ENCODE measurements at places on chromosomes 3 and 15.

- no peak for DNase-seq
Measured at GRCh38 chr3:132628157-132628556, 31.1 kb downstream of the ACKR4 start.

DNA sequence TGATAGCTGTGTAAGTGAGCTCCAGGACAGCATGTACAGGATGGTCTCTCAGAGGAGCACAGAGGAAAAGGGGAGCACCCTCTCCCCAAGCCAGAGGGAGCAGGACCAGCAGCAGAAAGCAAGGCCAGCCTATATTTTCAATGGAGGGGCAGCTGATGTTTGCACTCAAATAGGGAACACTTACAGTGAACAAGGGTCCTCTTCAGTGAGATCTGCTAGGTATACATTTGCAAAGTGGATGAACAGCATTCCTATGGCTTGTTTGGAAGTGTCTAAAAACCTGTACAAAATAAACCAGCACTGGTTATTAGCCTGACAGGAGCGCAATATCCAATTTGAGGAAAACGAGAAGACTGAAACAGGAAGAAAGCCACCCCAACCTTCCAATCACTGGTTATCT is 17.6 kb upstream of the MUSTN1 start:
- no peak for DNase-seq

- DNase-seq = no peak
Measured at GRCh38 chr3:22980346-22980745, 222.8 kb upstream of the UBE2E2 start.

GRCh38 chr3:151226088-151226563 is 23.1 kb upstream of the GPR171 start:
- DNase-seq = no peak

- no peak for DNase-seq
Measured at GRCh38 chr3:197376020-197376419, 77.6 kb upstream of the DLG1 start.

DNA sequence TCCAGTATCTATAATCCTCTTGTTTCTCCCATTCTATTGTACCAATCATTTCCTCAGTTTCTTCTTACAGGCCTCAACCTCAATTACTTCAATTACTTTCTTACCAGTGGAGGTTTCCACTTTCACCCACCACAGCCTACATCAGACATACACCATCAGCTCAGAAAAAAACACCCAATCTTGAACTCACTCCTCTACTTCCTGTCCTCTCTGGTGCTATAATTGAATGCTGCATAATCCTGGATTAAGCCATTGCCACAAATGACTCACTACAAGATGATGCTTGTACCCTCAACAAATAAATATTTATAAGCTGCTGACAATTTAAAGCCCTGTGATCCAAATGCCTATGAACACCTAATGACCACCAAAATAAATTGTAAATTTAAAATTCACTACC is 18.5 kb downstream of the RYK start:
- no peak for DNase-seq

DNA sequence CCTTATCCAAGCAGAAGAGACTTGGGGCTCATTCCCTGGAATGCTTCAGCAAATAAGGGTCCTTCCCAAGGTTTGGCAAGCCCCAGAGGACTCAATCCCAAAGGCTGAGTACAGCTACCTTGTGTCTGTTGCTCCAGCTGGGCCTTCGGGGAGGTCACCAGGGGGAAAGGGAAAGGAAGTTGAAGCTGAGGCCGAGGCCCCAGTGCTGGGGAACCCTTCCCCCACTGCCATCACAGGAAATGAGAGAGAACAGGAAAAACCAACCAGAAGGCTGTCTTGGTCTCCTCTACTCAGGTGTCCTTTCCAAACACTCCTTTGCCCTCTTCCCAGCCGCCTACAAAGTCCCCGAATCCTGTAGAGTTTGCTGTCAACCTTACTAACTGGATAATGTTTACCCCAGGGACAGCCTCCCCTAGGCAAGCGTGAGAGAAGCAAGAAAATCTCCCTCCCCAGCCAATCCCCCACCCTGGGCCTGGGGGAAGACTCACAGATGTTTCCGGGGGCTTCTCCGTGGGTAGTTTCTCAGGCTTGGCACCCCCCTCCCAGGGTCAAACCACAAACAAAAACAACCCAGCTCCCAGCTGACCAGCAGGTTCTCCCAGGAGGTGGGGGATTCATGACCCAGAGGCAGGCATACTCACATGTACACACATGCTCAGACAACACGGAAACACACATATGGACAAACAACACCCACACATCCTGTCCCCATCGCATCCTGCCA is 5.5 kb downstream of the CSRNP1 start:
- DNase-seq = no peak

- DNase-seq = no peak
Measured at GRCh38 chr3:15460891-15461531, 33.6 kb downstream of the EAF1 start.

DNA sequence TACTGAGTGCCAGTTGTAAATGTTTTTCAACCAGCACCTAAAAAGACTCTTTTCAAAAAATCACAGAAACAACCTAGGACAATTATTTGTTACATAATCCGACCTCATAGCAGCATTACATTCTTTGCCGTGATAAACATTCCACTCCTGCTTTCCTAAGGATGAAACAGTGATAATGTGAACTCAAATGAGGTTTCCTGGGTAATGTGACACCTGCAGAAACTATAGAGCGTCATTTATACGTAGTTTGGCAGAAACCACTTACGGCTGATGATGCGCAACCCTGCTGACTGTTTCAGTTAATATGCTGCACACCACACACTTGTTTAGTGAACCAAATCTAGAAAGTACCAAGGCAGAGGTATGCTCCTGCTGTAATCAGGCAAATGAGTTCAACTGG is 55.8 kb downstream of the SEMA6D start:
- no peak for DNase-seq

- no peak for DNase-seq
Measured at GRCh38 chr3:150421799-150422548, 13.9 kb downstream of the TSC22D2 start.

- no peak for DNase-seq
Measured at GRCh38 chr3:38297947-38298711, 16.0 kb downstream of the SLC22A14 start.

DNA sequence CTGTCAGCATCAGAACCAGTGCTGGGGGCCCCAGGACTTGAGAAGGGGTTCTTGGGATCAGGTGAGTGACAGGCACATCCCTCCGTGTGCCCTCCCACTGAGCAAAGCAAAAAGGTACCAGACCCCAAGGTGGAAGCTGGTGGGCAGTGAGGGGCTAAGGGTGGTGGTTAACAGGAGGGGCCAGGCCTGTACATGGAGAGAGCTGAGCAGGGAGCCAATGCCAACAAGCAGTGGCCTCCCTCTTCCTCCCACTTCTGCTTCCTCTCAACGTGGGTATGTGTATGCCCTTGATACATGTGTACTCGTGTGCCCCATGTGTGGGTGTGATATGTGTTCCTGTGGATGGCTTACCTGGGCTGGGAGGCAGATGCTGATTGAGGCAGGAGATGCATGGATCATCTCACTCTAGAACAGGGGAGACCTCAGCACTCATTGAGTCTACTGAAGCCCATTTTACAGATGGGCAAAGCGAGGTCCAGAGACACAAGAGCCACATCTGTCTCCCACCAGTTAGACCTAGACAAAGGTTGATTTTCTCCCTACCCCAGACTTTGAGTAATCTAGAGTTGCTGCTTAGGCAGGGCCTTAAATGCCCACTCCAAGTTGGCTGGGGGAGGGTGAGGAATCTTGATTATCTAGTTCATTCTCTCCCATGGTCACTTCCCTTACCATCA is 945 bp downstream of the VIPR1 start:
- DNase-seq = no peak

- no peak for DNase-seq
Measured at GRCh38 chr3:146195030-146195429, 34.0 kb upstream of the PLOD2 start.

GRCh38 chr3:32111560-32111959 is 5.1 kb downstream of the GPD1L start:
- no peak for DNase-seq

DNA sequence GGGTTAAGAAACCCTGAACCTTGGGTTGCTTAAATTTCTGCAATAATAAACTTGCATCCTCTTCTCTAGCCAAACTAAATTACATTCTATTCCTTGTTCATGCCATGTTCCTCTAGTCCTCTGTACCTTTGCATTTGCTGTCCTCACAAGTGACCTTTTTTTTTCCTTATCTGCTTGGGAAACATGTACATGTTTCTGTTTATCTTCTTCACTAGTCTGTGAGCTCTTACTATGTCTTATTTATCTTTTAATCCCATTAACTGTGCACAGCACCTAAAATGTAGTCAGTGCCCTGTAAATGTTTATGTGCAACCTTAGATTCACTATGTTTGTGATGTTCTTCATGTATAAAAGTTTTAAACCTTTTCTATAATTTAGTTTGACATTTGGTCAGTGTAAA is 61.9 kb downstream of the REC114 start:
- no peak for DNase-seq

- DNase-seq = no peak
Measured at GRCh38 chr15:95664450-95664849, 666.0 kb upstream of the NR2F2 start.

GRCh38 chr15:89374086-89374981 is 39.7 kb upstream of the POLG start:
- DNase-seq = no peak

DNA sequence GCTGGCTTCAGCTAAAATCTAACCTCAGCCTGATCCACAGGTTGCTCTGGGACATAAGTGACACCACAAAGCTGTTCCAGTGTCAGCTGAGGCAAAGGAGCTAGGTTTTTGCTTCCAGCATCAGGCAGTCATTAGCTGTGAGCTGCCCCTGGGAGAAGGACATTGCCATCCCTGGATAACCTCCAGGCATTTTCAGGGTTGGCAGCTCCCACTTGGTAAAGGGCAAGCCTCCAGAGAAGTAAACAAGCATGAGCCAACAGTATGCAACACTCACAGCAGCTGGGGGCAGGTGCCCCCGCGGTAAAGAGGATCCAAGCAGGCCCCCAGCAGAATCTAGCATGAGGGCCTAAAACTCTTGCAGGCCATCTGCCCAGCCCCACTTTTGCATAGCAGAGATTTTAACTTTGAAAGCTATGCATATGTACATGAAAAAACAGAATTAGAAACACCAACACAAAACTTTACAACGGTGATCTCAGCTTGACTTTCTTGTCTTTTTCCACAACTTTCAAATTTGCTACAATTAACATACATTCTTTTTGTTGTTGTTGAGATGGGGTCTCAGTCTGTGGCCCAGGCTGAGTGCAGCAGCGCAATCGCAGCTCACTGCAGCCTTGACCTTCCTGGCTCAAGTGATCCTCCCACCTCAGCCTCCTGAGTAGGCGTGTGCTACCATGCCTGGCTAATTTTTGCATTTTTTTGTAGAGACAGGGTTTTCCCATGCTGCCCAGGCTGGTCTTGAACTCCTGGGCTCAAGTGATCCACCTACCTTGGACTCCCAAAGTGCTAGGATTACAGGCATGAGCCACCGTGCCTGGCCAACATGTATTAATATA is 83.8 kb upstream of the TPM1 start:
- DNase-seq = no peak

DNA sequence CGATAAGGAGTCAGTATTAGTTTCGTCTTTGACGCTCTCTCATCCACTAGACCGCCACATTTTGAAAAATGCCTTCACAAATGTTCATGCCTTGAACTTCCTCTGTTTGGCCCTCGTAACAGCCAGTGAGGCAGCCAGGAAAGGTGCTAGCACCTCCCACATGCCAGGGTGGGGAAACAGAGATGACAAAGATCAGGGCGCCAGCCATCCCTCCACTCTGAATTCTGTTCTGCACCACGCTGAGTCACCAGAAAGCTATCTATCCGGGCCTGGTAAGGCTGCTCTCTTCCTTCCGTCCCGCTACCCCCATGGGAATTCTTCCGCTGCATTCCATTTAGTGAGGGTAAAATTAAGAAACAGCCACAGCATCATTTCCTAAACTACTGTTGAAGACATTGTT is 31.3 kb upstream of the BCL2L10 start:
- DNase-seq = no peak

DNA sequence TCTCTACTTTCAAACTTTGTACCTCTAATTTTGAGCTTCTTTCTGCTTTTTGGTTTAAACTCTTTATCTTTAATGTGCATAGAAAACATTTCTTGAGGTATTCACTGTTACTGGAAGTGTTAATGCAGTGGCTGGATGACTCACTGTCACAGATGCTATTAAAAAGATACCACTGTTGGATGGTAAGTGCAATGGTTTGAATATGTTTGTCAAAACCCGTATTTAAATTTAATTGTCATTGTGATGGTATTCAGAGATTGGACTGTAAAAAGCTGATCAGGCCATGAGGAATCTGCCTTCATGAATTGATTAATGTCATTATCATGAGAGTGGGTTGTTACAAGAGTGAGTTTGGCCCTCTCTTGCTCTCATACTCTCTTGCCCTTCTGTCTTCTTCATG is 70.6 kb downstream of the AP4E1 start:
- DNase-seq = no peak

DNA sequence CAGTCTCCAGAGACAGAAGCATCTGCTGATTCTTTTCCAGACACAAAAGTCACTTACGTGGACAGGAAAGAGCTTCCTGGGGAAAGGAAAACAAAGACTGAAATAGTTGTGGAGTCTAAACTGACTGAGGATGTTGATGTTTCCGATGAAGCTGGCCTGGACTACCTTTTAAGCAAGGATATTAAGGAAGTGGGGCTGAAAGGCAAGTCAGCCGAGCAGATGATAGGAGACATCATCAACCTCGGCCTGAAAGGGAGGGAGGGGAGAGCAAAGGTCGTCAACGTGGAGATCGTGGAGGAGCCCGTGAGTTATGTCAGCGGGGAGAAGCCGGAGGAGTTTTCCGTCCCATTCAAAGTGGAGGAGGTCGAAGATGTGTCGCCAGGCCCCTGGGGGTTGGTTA is 25.4 kb downstream of the SYNM start:
- no peak for DNase-seq

GRCh38 chr3:134796281-134797056 is 1.4 kb downstream of the EPHB1 start:
- no peak for DNase-seq

DNA sequence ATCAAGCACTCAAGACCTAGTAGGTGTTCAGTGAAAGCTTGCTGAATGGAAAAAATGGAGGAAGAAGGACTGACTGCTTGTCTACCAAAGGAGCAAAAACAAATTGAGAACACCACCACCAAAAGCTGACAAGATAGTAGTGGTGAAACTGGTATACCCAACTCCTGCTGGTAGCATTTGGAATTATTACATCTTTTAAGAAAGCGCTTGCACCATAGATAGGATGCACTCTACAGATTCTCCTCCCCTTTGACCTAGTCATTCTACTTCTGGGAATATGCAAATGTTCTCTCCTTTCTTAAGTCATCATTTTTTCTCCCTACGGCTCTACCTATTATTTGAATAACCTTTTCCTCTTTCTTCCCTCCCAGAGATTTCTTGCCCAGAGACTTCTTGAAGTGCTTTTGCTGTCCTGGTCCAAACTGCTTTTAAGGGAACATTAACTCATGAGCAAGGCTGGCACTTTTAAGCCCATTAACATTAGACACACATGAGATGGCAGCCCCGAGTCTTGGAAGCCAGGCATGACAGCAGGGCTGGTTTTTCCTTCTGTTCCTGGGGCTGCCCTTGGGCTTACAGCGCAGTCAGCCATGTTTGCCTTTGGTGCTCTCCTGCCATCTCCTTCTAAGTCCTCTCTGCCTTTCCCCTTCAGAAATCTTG is 75.0 kb upstream of the TLE3 start:
- no peak for DNase-seq

- DNase-seq = no peak
Measured at GRCh38 chr3:128279601-128279880, 126.3 kb downstream of the EEFSEC start.

All from Panc1 (cell line).